ENCODE measurements at places on chromosomes 7 and 10.

- DNase-seq = no peak
Measured at GRCh38 chr7:83925860-83926259, 268.7 kb downstream of the SEMA3A start.

DNA sequence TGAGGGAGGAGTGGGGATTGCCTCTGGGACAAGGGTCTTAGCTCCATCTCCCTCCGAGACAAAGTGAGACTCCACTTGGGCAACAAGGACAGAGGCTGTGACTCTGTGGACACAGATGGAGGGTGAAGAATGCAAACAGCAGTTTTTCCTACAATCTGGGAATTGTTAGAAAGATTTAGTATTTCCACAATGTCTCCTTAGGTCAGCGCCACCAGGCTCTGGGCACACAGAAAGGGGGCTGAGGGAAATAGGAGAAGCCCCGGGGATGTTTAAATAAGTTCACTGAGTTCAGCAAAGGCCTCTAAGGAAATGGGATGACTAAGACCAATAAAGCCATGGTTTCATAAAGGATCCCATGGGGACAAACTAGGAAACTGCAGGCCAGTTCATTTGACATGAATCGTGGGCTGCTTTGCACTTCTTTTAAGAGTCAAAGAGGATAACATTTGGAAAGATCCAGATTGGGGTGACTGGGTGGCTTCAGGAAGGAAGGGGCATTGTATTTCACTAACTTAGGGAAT lies 219.8 kb upstream of the GLI3 start:
- DNase-seq = no peak

DNA sequence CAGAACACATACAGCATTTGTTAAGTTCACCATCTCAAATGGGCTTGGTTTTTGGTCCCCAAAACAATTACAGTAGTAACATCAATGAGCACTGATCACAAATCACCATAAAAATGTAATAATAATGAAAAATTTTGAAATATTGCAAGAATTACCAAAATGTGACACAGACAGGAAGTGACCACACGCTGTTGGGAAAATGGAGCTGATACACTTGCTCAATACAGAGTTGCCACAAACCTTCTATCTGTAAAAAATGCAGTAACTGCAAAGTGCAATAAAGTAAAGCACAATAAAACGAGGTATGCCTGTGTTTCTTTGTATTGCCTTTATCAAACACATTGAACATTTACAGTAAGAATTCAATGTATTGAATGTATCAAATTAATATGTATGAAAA lies 262.7 kb downstream of the CTNNA3 start:
- no peak for DNase-seq

DNA sequence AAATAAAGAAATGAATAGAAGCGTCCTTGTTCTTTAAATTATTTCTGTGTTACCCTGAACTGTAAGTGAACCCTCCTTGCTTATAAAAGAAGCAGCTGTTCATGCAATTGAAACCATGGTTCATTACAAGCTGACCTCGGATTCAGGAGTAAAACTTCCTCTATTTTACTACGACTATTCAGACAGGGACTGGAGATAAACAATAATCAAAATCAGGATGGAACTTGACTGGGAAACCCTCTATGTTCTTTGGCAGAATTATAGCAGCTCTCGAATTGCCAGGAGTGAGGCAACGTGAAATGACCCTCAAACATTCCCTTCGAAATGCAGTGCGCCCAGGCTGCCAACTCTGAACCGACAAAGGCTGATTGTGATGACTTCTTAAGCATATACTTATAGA lies 172.1 kb downstream of the CYP26A1 start:
- no peak for DNase-seq

- DNase-seq = no peak
Measured at GRCh38 chr10:47222461-47222860, 77.5 kb upstream of the GDF10 start.

GRCh38 chr10:21516242-21517131 lies 9.0 kb downstream of the SKIDA1 start:
- peak; percentile 55 for DNase-seq

GRCh38 chr7:1388703-1389335 lies 70.5 kb downstream of the MICALL2 start:
- no peak for DNase-seq

GRCh38 chr10:43155741-43156140 lies 17.5 kb downstream of the CSGALNACT2 start:
- no peak for DNase-seq

- DNase-seq = no peak
Measured at GRCh38 chr7:47239931-47240421, 341.9 kb downstream of the TNS3 start.
